ENCODE measurements at places on chromosomes 3 and 15.

DNA sequence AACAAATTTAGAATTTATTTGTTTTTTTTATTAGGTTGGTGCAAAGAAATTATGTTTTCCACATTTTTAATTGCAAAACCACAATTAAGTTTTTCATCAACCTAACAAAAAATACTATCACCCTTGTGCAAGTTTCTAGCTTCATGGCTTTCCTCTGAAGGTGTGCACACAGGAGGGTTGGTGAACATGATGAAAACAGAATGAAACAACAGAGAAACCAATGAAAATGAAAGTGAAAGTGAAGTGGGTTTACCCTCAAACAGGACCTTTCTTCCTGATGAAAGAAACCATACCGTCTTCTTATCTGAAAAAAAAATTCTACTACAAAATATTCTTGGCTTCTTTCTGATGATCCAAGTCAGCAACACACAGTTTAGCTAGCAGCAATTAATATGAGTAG lies 71.9 kb upstream of the FEZF2 start:
- no peak for DNase-seq

GRCh38 chr3:149638228-149639092 lies 19.4 kb downstream of the WWTR1 start:
- no peak for DNase-seq

DNA sequence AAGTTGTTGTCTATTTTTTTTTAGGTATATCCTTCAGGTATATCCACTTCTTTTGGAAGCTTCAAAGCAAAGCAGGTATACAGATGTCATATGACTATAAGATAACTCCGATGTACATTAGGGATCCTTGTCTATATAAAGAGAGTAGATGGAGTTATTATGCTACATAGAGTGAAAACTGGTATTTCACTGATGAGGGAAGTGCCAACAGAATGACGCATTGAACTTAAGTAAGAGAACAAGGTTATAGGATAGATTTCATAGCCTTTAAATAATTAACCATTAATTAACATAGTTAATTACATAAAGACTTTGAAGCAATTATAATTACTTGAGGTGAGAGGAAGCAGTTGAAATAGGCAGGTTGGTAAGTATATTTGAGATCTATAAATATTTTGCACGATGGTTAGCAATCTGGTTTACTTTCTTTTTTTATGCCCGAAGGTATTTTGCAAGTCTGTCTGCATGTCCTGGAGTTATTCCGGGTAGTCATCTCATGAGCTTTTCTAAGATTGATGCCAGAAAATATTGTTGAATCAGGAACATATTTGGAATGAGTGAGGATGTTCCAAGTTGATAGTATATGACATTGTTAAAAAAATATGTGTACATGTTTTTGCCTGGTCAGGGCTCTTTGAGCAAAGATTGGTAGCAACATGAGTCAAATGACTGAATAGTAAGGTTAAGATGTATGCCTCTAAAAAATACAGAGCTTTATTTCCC lies 299.5 kb upstream of the KCNMB2 start:
- DNase-seq: no peak

DNA sequence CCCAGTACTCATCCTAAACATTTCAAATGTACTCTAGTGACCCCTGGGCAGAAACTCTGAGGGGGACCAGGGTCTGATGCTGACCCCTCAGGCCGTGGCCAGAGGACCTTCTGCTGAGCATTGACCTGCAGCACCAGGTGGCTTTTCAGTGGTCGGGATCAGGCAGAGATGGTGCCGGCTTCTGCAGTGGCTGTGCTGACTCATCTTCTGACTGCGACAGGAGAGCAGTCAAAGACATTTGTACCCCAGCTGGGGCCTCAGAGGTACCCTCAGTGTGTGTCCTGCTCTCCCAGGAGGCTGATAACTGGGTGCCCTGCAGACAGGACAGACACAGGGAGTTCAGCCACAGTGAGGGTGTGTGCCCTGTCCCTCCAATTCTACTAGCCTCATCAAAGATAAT lies 36.6 kb upstream of the IQCF6 start:
- no peak for DNase-seq

DNA sequence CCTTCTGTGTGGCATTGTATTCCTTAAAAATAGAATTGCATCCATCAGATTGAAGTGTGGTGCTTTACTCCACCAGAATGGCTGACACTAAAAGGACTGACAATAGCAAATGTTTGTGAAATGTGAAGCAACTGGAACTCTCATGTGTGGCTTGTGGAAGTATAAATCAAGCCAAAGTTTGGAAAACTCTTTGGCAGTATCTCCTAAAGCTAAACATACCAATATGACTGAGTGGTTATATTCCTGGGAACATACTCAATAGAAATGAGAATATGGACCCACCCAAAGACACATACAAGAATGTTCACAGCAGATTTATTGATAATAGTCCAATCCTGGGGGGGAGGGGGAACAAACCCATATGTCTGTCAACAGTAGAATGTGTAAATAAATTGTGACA lies 87.1 kb downstream of the RARB start:
- DNase-seq: no peak

- DNase-seq: no peak
Measured at GRCh38 chr15:101003706-101004105, 84.5 kb downstream of the LRRK1 start.

- no peak for DNase-seq
Measured at GRCh38 chr3:12286927-12287726, 1.7 kb upstream of the PPARG start.

DNA sequence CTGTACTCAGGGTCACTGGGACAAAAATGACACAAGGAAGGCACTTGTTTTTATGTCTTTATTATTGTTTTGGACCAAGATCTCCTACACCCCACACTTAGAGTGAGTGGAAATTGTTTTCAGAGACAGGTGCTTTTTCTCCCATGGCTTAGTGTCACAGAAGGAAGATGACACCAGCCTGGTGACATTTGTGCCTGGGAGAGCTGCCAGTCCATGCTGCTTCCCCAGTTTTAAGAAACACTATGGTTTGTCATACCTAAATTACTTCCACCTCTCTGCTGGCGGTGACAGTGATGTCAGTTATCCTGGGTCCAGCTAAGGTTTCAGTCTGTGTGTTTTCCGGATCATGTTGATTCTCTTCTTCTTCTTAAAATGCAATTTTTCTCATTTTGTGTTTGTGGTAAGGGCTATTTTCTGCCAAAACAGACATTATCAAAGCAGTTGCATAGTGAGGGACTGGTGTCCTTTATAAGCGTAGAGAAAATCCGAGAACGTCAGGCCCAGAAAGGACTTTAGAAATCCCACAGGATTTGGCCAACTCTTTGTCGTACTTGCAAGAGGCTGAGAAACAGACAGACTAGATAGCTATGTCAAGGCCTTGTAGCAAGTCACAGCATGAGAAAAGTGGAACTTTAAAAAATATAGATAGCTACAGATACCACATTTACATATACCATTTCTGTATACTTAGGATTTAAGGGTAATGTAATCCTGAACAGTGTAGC lies 149.5 kb downstream of the TP63 start:
- no peak for DNase-seq

- DNase-seq: no peak
Measured at GRCh38 chr3:106421909-106422308, 553.1 kb upstream of the CBLB start.

DNA sequence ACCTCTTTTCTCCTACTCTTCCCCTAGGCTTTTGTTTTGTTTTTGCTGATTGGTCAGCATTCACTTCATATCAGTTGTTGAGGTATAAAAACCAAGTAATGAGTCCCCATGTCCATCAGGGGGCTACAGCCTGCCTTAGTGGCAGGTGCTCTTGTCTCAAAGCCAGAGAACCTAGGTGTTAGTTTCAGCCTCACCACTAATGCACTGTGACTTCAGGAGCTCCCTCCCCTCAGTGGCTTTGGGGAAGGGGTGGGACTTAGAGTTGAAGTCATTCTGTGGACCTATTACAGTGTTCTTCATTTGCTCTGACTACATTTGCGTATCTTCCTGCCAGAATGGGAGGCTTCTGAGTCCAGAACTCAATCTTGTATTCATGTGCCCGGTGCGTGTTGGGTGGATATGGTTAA lies 41.6 kb downstream of the NR2C2 start:
- DNase-seq: peak; percentile 19

GRCh38 chr3:167787440-167787839 lies 51.9 kb downstream of the SERPINI1 start:
- no peak for DNase-seq

DNA sequence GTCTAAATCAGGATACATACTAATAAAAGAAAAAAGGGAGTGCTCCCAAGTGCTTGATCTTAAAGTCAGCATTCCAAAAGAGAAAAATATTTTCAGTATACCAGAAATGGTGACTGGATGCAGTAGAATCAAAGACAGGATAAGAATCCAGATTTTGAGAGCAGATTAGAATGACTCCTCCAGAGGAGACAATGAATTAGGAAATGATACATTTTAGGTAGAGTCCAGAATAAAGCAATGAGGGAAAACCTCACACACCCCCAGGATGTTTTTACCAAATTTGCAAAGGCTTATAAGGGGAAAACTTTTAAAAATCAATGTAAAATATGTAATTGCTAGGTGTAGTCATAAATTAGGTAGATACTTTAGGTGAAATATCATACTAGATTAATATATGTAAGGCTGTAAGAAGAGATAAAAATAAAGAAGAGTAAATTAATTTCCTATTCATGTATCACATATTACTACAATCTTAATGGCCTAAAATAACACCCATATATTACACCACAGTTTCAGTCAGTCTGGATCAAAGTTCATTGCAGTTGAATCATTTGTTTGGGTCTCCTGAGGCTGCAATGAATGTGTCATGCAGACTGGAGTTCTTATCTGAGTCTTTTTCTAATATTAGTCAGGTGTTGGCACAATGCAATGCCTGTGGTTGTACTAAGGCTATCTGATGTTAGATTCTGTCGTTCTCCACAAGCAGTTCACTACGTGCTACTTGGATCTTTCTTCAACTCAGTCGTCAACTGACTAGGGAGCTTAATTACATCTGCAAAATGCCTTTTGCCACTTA lies 547.8 kb upstream of the EPHA6 start:
- DNase-seq: no peak

GRCh38 chr15:101675796-101676582 lies 23.8 kb upstream of the TM2D3 start:
- peak; percentile 54 for DNase-seq

DNA sequence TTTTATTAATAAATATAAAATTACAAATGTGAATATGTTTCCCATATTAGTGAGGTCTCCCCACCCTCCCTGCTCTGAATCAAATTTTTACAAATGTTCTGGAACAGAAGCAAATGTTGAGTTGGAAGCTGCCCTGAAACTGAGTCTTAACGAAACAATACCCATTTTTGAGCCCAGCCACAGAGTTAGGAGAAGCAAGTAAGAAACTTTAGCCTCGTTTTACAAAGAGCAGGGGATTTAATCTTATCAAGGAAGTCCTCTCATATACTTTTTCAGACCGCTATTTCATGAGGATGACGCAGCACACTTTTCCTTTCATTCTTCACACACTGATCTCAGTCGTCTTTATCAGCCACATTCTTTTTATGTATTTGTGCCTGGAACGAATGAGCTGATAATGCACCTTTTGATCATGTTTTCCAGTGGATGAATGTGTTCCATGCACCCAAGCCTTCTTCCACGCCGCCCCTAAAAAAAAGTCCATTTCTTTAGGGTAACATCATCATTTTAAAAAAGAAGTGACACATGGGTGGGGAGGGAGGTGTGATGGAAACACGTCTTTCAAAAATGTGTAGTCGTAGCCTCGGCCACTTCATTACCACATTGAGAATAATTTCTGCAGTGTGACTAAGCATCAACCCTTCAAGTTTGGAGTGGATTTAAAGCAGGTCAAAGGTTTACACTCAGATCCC lies 48.1 kb downstream of the SETMAR start:
- no peak for DNase-seq

DNA sequence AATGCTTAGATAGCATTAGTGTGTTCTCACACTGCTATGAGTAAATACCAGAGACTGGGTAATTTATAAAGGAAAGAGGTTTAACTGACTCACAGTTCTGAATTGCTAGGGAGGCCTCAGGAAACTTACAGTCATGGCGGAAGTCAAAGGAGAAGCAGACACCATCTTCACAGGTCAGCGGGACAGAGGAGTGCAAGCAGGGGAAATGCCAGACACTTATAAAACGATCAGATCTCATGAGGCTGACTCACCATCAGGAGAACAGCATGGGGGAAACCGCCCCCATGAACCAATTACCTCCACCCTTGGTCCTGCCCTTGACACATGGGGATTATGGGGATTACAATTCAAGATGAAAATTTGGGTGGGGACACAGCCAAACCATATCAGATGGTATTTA lies 381.5 kb upstream of the DPPA4 start:
- no peak for DNase-seq

GRCh38 chr3:34174740-34175139 lies 376.3 kb downstream of the PDCD6IP start:
- DNase-seq: no peak

GRCh38 chr3:41907330-41908073 lies 54.4 kb downstream of the ULK4 start:
- DNase-seq: no peak

- DNase-seq: no peak
Measured at GRCh38 chr3:125042725-125043406, 12.9 kb downstream of the HEG1 start.

DNA sequence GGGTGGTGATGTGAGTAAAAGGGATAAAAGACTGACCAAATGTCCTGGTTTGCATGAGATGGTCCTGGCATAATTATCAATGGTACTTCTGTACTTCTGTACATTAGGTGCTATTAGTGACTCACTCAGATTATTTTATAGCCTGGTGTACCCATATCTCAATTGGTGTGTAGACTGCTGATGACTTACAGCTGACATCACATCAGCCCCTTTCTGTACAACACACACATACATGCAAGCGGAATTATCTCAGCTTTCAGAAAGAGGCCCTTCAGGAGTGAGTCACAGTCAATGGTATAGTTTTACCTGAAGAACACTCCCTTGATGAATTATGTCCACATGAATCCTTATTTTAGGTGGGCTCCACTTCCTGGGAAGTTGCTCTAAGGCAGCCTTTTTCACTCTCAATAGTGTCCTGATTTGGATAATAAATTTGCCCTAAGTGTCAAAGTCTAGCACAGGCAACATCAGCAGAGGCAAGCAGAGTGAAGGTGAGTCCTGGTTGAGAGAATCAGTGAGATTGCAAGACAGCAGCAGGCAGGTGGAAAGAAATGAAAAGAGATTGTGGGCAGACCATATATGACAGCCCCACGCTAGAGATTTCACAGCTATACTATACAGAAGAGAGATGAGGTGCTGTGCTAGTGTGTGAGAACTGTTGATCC lies 137.0 kb downstream of the ZPLD1 start:
- no peak for DNase-seq

DNA sequence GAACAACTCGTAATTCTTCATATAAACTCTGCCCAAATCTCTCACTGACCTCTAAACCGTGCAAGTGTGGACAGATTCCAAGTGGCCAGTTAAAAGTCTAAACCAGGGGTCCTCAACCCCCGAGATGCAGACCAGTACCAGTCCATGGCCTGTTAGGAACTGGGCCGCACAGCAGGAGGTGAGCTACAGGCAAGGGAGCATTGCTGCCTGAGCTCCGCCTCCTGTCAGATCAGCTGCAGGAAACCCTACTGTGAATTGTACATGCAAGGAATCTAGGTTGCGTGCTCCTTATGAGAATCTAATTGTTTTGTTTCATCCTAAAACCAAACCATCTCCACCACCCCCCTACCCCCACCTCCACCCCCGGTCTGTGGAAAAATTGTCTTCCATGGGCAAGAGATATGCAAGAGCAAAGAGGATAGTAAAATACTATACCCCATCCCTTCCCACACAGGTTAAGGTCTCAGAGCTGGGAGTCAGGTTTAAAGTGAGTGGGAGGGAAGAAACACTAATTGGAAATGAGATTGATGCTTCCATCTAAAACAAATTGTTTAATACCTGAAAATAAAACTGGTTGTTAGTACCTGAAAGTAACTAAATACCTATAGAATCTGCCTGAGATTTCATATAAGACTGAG lies 54.0 kb downstream of the POLQ start:
- DNase-seq: no peak

Measured in A549 (cell line).